Kidney epithelial cell (primary cell): ENCODE measurements at places on chromosomes 4 and X. TPM values are rescaled to one million over a fixed set of nuclear protein-coding genes. Genes with fewer than 3 reads are reported as not detected.
A peak's percentile ranks its signal among the peaks of the same experiment; 100 is the strongest.

SYNPO2 gene
- 0.42 and 0.68 TPM in 2 replicates for total RNA-seq

ENOX2 gene
- total RNA-seq, result 7.7 and 15.1 TPM in 2 replicates

KDR gene
- 1.3 and 1.6 TPM in 2 replicates for total RNA-seq

USP26 gene
- total RNA-seq, result not detected in 2 replicates

DNA sequence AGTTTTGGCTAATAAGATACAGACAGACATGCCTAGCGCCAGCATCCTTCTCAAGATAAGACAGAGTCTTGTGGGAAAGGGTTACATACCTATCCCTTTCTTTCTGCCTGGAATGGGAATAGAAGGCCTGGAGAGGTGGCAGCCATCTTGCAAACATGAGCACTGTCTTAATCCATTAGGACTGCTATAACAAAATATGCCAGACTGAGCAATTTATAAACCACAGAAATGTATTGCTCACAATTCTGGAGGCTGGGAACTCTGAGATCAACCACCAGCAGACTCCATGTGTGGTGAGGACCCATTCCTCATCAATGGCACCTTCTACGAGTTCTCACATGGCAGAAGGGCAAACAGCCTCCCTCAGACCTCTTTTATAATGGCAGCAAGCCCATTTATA, 26.5 kb upstream of the NEIL3 start:
- DNase-seq, result no peak

DNA sequence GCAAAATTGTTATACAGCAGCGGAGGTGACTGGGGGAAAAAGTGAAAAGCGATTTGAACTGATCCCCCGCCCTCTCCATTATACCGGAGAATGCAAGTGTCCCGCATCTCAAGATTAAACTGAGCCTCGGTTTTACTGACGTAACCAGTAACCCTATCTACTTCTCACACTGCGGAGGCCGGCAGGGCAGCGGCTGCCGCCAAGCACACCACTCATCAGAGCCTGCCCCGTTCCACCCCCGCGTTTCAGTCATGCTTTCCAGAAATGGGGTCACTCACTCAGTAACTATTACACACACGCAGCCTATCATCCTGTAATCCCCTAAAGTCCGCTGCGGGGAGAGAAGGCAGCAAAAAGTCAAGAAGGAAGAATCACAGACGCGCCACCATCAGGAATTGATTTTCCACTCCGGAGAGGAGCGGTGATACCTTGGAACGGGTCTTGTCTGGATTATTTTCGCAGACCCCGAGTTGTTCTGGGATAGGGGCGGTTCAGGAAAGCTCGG, 1.4 kb downstream of the RPS6KA3 start:
- DNase-seq, result peak; percentile 14

- DNase-seq, result no peak
Measured at GRCh38 chrX:97400492-97400891, 516.8 kb downstream of the RPA4 start.

GRCh38 chr4:127782275-127783025, at the start of gene HSPA4L:
Gene HSPA4L, plus strand, starts transcription at chr4:127782322. Its CDS starts 229 bp downstream, at chr4:127782551.
- DNase-seq, result no peak

- no peak for DNase-seq
Measured at GRCh38 chrX:66698273-66699204, 59.7 kb upstream of the EDA2R start.

DNA sequence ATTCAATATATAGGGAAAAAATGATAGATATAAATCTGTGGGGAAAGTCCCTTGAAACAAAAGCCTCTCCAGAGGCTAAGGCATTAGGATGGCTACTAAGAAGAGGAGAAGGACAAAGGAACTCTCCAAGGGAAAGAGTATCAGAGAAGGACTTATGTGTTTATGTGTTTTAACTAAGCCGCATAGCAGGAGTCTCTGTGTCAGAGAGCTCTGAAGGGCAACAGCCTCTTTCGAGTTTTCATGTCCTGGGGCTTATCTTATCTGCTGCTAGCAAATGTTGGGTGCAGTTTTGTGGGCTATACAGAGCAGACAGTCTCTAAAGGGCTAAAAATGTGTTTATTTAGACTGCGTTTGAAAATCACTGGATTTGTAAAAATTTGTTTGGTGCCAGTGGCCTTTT, 1145.6 kb upstream of the DIAPH2 start:
- DNase-seq, result no peak

DNA sequence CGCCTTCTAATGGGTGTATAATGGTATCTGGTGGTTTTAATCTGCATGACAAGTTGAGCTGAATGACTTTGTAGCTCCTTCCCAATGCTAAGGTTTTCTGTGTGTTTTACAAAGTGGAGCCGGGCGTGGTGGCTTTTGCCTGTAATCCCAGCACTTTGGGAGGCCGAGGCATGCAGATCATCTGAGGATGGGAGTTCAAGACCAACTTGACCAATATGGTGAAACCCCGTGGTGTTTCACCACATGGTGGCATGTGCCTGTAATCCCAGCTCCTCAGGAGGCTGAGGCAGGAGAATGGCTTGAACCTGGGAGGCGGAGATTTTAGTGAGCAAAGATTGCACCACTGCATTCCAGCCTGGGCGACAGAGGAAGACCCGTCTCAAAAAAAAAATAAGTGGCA, 28.9 kb downstream of the ARFIP1 start:
- no peak for DNase-seq

GRCh38 chr4:24603343-24603742, 19.0 kb upstream of the DHX15 start:
- DNase-seq, result no peak

- DNase-seq, result no peak
Measured at GRCh38 chr4:823761-824460, 2.0 kb downstream of the CPLX1 start.
